ENCODE measurements at places on chromosomes 4 and X. TPM values are rescaled to one million over a fixed set of nuclear protein-coding genes. Genes with fewer than 3 reads are reported as not detected.

HEPH gene
- polyA plus RNA-seq: 9.3 TPM

HCFC1 gene
- polyA plus RNA-seq: 32.3 TPM

GJB1 gene
- polyA plus RNA-seq: not detected

SPINK2 gene
- polyA plus RNA-seq: not detected

ATP10D gene
- 12.3 TPM for polyA plus RNA-seq

ARSJ gene
- 8.3 TPM for polyA plus RNA-seq

P2RY8 gene
- polyA plus RNA-seq: 0.36 TPM

CLTRN gene
- polyA plus RNA-seq: 0.60 TPM

MAGEA2 gene
- not detected for polyA plus RNA-seq

KCNIP4 gene
- polyA plus RNA-seq: 1.5 TPM

PCDH19 gene
- polyA plus RNA-seq: 3.9 TPM

CLNK gene
- polyA plus RNA-seq: 0.23 TPM

- no peak for DNase-seq
Measured at GRCh38 chrX:45750639-45751038, 550.0 kb upstream of the DIPK2B start.

DNA sequence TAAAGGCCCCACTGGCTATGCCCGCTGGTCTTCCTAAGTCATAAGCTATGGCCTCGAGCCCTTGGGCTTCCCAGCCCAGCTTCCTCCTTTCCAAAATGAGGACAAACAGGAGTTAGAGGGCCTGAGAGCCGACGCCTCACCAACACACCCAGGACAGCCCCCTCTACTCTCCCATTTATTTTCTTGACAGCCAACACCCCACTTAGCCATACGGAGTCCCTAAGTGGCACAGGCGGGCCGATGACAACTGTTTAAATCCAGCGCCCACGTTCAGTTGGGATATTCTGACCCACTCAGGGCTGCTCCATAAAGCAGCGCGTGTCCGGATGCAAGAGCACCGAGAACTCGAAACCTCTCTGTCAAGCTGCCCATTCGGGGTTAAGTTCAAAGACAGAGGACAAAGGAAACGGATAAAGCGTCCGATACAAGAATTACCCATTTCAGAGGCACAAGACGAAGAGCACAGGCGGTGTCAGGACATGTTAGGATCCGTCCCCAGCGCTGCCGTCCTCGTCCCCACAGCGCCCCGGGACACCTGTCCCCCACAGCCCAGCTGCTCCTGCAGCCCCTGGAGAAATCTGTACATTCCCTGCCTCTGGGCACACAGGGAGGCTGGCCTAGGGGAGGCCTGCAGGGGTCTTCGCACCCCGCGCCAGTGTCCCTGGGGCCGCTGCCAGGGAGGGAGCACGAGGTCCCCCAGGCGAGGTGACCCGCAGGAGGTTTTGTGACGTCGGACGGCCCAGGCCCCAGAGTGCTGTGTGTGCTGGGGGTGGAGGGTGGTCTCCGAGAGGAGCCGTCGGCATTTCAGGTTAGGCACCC lies 1.2 kb downstream of the PRKX start:
- DNase-seq: no peak

DNA sequence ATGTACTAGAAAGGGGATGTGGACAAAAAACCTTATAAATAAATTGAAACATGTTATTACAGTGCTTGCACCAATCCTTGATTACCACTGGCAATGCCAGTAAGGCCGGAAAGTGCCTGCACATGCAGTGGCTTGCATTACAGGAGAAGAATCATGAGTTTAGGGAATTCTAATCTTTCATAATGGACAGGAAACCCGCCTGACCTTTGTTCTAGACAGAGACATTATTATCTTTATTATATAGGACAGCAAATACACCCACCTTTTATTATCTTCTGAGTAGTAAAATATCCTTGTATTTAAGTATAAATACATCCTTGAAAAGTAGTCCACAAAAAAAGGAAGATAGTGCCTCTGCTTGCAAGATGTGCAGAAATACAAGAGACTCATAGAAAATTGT lies 379.9 kb upstream of the LCORL start:
- no peak for DNase-seq

- DNase-seq: peak; percentile 16
Measured at GRCh38 chr4:139736661-139737060, 71.0 kb downstream of the MGST2 start.

GRCh38 chr4:176043838-176044588 lies 21.6 kb upstream of the WDR17 start:
- no peak for DNase-seq

DNA sequence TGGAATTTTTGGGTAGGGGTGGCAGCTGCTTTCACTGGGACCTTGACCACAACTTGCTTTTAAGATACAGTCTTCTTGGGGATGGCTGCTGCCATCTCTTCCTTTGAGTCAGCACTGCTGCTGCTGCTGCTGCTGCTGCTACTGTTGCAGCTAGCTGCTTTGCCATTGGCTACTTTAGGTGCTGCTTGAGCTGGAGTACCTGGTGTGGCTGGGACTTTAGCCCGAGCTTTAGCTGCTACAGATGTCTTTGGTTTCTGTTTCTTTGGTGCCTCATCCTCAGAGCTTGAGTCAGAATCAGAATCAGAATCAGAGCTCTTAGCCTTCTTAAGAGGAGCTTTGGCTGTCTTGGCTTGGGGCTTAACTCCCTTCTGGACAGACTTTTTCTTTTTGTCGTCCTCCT lies 52.2 kb downstream of the FAM9B start:
- DNase-seq: no peak

- DNase-seq: peak; percentile 65
Measured at GRCh38 chr4:154807042-154807630, 26.1 kb downstream of the RBM46 start.

GRCh38 chrX:42463706-42464490 lies 314.1 kb downstream of the PPP1R2C start:
- DNase-seq: no peak

- peak; percentile 10 for DNase-seq
Measured at GRCh38 chr4:18366892-18367291, 345.3 kb upstream of the LCORL start.

- DNase-seq: no peak
Measured at GRCh38 chrX:17412692-17413091, 37.7 kb downstream of the NHS start.

DNA sequence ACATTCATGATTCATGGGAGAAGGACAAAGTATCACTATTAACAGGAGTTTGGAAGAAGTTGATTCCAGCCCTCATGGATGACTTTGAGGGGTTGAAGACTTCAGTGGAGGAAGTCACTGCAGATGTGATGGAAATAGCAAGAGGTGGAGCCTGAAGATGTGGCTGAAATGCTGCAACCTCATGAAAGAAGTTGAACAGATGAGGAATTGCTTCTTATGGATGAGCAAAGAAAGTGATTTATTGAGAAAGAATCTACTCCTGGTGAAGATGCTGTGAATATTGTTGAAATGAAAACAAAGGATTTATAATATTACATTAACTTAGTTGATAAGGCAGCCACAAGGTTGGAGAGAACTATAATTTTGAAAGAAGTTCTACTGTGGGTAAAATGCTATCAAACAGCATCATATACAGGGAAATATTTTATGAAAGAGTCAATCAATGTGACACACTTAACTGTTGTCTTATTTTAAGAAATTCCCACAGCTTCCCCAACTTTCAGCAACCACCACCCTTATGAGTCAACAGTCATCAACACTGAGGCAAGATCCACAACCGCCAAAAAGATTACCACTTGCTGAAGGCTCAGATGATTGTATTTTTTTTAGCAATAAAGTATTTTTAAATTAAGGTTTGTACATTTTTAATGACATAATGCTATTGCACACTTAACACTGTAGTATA lies 302.6 kb downstream of the CBLL2 start:
- no peak for DNase-seq

GRCh38 chrX:74426615-74427014 lies 5.3 kb downstream of the SLC16A2 start:
- DNase-seq: no peak

- DNase-seq: no peak
Measured at GRCh38 chrX:1072637-1073377, 139.6 kb downstream of the CRLF2 start.

DNA sequence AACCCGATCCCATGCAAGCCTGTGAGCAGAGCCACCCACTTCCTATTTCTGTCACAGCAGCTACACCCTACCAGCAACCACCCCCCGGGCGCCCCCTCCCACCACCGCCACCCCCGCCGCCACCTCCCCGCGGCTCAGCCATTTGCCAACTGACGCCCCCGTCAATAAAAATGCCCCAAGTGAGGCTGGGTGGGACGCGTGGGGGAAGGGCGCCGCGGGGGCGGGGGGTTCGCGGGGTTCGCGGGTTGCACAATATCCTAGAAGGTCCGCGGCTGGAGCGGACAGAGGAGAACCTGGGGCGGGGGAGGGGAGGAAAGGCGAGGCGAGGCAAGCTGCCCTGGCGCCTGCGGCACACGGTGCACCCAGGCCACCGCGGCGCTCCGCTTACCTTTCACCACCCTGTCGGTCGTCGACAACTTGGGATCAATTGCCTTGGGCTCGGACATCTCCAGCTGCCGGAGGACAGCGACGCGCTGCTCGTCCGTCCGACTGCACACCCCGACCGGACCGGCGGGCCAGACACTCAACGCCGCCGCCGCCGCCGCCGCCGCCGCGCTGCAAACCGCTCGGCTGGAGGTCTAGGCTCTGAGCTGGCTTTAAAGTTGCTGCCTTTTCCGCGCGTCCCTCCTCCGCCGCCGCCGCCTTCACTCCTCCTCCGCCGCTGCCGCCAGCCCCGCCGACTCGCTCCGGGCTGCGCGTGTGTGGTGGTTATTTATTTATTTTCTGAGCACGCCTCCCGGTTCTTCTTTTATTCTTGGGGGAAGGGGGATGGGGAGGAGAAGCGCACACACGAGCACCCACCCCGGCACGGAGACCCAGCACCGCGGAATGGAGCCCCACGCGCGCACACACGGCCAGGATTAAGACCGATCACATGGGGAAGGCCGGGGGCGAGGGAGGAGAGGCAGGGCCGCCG lies 717 bp downstream of the PPP3CA start:
- peak; percentile 59 for DNase-seq

DNA sequence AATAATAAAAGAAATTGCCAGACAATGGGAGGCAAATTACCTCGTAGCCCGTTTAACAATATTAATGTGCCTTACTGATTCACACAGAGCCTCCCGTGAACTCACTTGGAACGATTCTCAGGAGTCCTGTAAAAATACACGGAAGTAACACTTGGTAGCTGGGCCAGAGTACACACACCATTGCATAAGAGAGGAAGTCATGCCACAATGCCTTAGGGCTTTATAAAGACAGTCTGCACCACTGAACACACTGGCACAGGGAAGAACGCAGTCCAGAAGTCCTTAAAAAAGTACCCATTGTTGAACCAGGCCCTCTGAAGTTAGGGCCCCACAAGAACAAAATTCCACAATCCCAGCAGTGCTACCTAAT lies 15.1 kb downstream of the SLC2A9 start:
- DNase-seq: no peak

GRCh38 chrX:114906984-114907510 lies 110.4 kb downstream of the IL13RA2 start:
- DNase-seq: no peak

DNA sequence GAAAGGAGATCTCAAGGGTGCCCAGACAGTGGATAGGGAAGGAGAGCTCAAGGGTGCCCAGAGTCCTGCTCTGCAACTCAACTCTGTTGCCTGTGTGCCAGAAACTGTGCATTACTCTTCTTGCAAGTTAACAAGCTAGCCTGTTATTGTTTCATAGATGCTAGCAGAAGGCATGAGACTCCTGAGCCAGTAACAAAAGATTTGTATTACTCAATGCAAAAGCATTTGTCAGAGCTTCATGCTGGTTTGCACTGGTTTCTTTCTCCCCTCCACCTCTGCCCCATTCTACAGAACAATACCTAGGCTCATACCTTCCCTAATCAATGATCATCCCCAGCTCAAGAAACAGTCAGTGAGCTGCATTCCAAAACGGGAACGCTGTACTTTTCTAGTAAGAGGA lies 124.5 kb upstream of the NEIL3 start:
- DNase-seq: no peak

GRCh38 chr4:59044286-59044900 lies 1934.2 kb upstream of the IGFBP7 start:
- DNase-seq: no peak

GRCh38 chr4:55906989-55907388 lies 41.8 kb upstream of the CEP135 start:
- DNase-seq: no peak

GRCh38 chr4:174358410-174358809 lies 74.7 kb downstream of the CEP44 start:
- no peak for DNase-seq

DNA sequence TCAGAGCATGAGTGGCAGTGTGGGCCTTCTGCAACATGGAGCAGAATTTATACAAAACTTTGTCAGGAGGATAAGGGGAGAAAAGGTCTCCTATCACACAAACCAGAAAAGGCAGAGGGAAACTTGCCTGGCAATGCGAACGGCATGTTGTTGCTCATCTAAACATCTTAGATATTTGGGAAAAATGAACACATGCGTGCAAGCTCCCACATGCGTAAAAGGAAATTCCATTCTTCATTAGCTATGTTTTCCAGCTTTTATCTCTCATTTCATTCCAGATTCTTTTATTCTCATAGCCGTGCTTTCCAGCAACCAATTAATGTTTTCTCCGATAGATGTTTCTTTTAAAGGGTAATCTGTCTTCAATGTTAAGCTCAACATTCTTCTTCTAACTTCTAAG lies 31.3 kb upstream of the GBA3 start:
- no peak for DNase-seq

- DNase-seq: peak; percentile 38
Measured at GRCh38 chrX:153763989-153764755, at the start of gene PLXNB3. Gene PLXNB3 (plus strand): TSS chrX:153764249. CDS start chrX:153765536, 1,287 bp downstream.

GRCh38 chr4:128470492-128471053 lies 183.0 kb upstream of the PGRMC2 start:
- DNase-seq: no peak
